ENCODE measurements at places on chromosomes 1 and 21. TPM values are rescaled to one million over a fixed set of nuclear protein-coding genes. Genes with fewer than 3 reads are reported as not detected.

Gene DCST2
- total RNA-seq: not detected

Gene PRRC2C
- total RNA-seq: 57.9 TPM

Gene RNU1-1
- total RNA-seq: under 0.01 TPM

Gene FCRL2
- not detected for total RNA-seq

Gene UBR4
- 137 TPM for total RNA-seq

Gene CAMTA1
- total RNA-seq: 29.7 TPM

Gene LINGO4
- total RNA-seq: not detected

Gene KISS1
- not detected for total RNA-seq

Gene BTBD8
- total RNA-seq: 5.3 TPM

Gene DMBX1
- total RNA-seq: not detected

Gene AMY1B
- total RNA-seq: not detected
